ENCODE measurements at places on chromosomes 3 and 15. TPM values are rescaled to one million over a fixed set of nuclear protein-coding genes. Genes with fewer than 3 reads are reported as not detected.

The ACTC1 gene
- total RNA-seq, result 0.52 TPM

The B3GNT5 gene
- total RNA-seq, result 37.0 TPM

The SPINT1 gene
- total RNA-seq, result 156 TPM

The DUOX1 gene
- total RNA-seq, result 5.5 TPM

The PLA2G4E gene
- not detected for total RNA-seq

The LRRC2 gene
- total RNA-seq, result 0.31 TPM

The CCRL2 gene
- total RNA-seq, result 0.17 TPM

The ALS2CL gene
- 31.7 TPM for total RNA-seq

The KNG1 gene
- total RNA-seq, result not detected

The TIMMDC1 gene
- total RNA-seq, result 139 TPM

The NLGN1 gene
- 12.6 TPM for total RNA-seq

The ROPN1B gene
- 0.53 TPM for total RNA-seq

The APBA2 gene
- total RNA-seq, result 33.3 TPM

The ADGRG7 gene
- 2.8 TPM for total RNA-seq

The CX3CR1 gene
- total RNA-seq, result 0.21 TPM

The MAGEL2 gene
- 8.2 TPM for total RNA-seq

The NUP210 gene
- total RNA-seq, result 21.6 TPM

The CRTAP gene
- total RNA-seq, result 138 TPM

The UBA7 gene
- total RNA-seq, result 4.6 TPM

The MGA gene
- total RNA-seq, result 45.4 TPM

The RHCG gene
- 22.4 TPM for total RNA-seq

The CSNK1G1 gene
- total RNA-seq, result 19.9 TPM

The CAMKV gene
- 1.6 TPM for total RNA-seq

The SLC22A13 gene
- total RNA-seq, result 0.60 TPM

The GUCA1C gene
- total RNA-seq, result not detected

The SLC25A20 gene
- 15.2 TPM for total RNA-seq

The TMEM266 gene
- total RNA-seq, result 2.8 TPM

Data from type B pancreatic cell (in vitro differentiated cells).